Stimulated activated CD4-positive, alpha-beta T cell treated with anti-CD3 and anti-CD28 coated beads, Interleukin-1b, Interleukin-23, amount 100 ng/mL, for 48 hours (primary cell): ENCODE measurements at places on chromosomes 4 and X.

- no peak for DNase-seq
Measured at GRCh38 chr4:60657807-60658206, 542.3 kb upstream of the ADGRL3 start.

GRCh38 chr4:154982187-154983047 is 201.3 kb downstream of the RBM46 start:
- peak; percentile 17 for DNase-seq

GRCh38 chr4:34861666-34862065 is 1382.6 kb downstream of the ARAP2 start:
- no peak for DNase-seq

GRCh38 chr4:118279920-118280432 is 72.8 kb downstream of the PRSS12 start:
- no peak for DNase-seq

DNA sequence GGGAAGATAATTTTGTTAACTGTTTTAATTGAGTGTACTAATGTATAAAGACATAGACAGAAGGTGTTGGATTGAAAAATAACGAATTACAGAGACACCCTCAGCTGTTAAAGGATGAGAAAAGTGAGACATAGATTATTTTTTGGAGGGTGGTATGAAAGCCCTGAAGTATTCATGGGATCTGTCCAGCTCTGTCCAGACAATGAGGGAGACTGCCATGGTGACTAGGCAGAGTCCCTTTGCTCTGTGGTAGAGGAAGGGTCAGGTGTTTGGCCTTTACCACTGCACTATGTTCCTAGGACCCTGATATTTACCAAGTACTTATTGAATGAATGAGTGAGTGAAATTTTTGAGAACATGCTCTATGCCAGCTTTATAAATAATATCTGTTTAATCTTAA is 11.4 kb downstream of the FGF2 start:
- DNase-seq, result no peak
